NCI-H2081 treated with DMSO at 0.1 percent for 48 hours (cell line): ENCODE measurements at places on chromosomes 13 and 19.

DNA sequence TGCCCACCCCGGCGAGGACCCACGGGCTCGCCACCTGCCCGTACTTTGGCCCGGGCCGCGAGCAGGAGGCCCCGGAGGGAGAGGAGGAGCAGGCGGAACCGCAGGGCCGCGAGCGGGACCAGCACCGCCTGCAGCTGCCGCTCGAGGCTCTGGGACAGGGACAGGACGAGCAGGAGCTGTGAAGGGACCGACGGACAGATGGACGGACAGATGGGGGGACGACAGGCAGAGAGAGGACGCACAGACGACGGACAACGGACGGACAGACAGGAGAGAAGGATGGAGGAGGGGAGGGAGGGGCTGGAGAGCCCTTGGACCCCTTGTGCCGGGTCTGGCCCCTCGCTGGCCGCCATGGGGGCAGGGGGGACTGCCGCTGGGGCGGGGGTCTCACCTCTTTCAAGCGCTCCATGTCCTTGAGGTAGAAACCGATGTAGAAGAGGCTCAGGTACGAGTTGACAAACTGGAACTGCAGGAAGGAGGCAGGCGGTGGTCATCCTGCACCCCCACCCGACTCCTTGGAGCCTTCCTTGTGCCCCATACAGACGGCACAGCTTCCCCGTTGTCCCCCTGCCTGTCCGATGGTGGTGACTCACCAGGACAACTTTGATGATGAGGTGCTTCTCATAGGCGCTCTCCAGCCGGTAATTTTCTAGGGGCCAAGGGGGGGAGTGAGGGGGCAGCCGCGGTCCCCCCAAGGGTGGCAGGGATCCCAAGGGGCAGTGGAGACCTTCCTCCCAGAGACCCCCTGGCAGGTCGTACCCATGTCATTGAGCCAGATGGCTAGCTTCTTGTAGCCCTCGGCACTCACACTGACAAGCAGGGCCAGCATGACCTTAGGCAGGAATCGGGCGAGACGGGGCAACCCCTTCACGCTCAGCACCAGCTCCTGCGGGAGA lies 5.0 kb downstream of the ANO8 start:
- DNase-seq: no peak

DNA sequence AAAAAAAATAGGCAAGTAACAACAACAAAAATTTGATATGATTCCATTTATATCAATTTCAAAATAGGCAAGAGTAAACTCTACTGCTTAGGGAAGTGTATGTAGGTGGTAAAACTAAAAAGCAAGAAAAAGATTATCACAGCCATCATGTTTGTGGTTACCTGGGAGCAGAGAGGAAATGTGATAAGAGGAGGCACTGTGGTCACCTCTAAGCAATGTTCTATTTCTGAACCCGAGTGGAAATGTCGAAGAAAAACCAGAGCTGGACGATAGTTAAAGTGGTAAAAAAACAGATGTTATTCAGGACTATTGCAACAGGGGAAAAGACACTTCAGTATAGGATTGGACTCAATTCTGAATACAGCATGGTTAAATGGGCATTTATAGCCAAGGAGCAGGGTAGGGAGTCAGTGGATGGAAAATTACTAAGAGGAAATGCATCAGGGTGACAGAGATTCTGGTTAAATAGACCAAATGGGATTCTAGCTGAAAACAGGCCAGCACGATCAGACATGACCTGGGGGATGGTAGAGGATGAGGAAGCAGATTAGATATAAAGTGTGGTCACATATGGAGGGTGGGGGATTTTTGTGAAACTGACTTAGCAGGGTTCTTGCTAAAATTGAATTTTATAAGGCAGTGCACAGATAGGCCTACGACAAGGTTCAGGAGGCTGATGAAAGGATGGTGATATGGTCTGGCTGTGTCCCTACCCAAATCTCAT lies 6.0 kb upstream of the TEX30 start:
- DNase-seq: no peak

- DNase-seq: no peak
Observed at GRCh38 chr19:17977021-17977420, 10.1 kb downstream of the KCNN1 start.

DNA sequence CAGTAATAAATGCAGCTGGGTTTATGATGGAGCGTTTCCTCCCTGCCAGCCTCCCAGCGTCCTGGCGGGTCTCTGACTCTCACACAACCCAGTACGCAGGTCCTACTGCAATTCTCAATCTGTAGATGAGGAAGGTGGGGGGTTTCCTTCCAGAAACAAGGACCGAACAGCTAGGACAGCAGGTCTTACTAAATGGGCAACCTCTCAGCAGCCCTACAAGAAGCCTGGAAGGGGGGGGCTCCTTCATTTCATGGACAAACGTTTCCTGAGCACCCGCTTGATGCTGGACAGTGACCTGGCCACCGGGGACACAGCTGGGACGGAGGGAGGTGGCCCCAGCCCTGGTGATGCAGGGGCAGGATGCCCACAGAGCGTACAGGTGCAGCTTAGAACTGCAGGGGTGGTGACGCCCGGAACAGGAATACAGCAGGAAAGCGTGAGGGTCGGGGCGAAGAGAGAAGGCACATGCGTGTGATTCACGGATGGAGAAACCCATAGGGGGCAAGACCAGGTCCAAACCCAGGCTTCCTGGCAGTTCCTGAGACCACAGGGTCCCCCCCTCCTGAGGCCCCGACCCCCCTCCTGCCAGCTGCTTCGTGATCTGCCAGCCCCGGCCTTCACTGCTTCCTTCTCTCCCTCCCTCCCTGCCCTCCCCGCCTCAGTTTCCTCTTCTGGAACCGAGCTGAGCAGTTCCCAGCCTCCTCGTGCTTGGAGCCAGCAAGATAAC lies 732 bp upstream of the C2CD4C start:
- DNase-seq: no peak

GRCh38 chr13:106499113-106499512 lies 36.3 kb downstream of the EFNB2 start:
- no peak for DNase-seq

DNA sequence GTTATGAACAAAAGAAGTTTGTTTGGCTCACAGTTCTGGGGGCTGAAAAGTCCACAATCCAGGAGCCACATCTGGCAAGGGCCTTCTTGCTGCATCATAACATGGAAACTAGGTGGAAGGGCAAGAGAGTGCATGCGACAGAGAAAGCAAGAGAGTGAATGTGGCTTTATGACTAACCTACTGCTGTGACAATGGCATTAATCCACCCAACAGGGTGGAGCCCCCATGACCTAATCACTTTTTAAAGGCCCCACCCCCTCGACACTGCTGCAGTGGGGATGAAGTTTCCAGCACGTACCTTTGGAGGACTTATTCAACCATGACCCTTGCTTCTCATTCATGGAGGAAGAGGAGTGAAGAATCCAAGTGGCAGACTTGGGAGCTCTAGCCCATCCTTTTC lies 30.0 kb upstream of the RFXAP start:
- no peak for DNase-seq

- DNase-seq: no peak
Observed at GRCh38 chr19:33469171-33470039, 52.2 kb downstream of the PEPD start.

GRCh38 chr13:55517312-55517711 lies 1623.4 kb upstream of the PRR20A start:
- no peak for DNase-seq

GRCh38 chr19:28744943-28745342 lies 468.0 kb downstream of the UQCRFS1 start:
- DNase-seq: no peak

DNA sequence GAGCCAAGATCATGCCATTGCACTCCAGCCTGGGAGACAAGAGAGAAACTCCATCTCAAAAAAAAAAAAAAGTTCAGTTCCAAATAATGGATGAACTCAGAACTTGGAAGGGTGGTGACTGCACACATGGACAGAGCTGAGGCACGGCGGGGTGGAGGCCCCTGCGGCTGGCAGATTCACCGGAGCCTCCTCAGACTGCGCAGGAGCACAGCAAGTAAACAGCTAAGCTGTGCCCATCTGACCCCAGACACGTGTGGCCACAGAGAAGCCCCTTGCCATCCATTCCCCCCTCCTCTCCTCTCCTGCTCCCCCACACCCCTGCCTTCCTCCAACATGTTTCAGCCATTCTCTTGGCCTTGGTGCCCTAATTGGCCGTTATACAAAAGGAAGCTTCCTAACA lies 15.6 kb upstream of the PROZ start:
- DNase-seq: no peak

- DNase-seq: no peak
Observed at GRCh38 chr13:114148521-114148855, 16.1 kb upstream of the RASA3 start.

DNA sequence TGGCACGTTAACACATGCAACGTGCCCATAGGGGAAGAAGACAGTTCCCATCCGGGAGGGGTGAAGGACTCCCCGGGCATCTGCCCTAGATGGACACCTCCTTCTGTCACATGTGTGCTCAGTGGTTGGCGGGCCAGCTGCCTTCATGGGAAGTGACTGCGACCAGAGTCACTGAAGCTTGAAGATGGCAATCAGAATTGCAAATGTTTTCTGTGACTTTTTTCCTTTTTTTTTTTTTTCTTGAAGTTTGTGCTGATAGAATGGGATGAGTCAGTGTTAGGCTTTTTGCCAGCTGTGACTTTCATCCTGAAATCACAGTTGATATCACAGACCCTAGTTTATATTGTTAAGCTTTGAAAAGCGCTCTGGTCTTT lies 109.2 kb upstream of the MCF2L start:
- no peak for DNase-seq

DNA sequence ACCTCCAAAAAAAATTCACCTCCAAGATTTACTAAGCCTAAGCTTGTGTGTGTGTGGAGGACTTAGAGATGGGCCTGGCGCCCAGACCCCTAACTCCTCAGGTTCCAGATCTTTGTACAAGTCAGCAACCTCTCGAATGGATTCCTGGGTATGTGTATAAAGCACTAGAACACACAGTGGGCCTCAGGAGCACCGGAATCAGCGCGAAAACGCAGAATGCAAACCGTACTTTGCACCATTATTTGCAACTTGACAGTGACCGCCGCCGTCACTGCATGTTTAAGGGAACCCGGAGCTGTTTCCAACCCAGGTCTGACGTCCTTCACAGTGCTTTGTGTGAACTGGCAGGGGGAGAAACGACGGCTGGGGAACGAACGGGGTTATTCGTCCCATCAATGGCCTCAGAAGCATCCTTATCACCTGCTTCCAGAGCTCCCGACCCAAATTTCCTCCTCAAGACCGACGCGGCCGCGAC lies 688 bp downstream of the ZNF606 start:
- no peak for DNase-seq

GRCh38 chr19:996051-996838 lies 4.0 kb upstream of the GRIN3B start:
- DNase-seq: no peak

- DNase-seq: no peak
Observed at GRCh38 chr19:20928371-20928770, 5.3 kb downstream of the ZNF85 start.

DNA sequence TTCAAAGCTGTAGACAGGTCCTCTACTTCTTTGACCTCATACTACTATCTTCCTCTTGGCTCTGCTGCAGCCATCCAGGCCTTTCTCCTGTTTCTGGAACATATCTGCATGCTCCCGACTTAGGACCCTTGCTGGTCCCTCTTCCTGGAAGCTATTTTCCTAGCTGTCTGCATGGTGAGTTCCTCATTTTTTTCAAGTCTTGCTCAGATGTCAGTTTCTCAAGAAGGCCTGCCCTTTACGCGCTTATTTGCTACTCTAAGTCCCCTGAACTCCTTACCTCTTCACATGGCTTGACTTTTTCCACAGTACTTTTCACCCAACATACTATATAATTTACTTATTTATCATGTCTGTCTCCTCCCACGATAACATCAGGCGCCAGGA lies 31.4 kb downstream of the DNAJC3 start:
- no peak for DNase-seq
